ENCODE measurements at places on chromosomes 5 and 9.

- no peaks in the 10 kb centered on the region for H3K36me3 ChIP-seq
- peak overlapping the region; percentile 88 for H3K4me3 ChIP-seq
- no peaks in the 10 kb centered on the region for H3K27me3 ChIP-seq
- no peak for DNase-seq
- no peaks in the 10 kb centered on the region for H3K4me1 ChIP-seq
- H3K27ac ChIP-seq = peak overlapping the region; percentile 84
Measured at GRCh38 chr5:119071561-119071995, 691 bp downstream of the DMXL1 start.

DNA sequence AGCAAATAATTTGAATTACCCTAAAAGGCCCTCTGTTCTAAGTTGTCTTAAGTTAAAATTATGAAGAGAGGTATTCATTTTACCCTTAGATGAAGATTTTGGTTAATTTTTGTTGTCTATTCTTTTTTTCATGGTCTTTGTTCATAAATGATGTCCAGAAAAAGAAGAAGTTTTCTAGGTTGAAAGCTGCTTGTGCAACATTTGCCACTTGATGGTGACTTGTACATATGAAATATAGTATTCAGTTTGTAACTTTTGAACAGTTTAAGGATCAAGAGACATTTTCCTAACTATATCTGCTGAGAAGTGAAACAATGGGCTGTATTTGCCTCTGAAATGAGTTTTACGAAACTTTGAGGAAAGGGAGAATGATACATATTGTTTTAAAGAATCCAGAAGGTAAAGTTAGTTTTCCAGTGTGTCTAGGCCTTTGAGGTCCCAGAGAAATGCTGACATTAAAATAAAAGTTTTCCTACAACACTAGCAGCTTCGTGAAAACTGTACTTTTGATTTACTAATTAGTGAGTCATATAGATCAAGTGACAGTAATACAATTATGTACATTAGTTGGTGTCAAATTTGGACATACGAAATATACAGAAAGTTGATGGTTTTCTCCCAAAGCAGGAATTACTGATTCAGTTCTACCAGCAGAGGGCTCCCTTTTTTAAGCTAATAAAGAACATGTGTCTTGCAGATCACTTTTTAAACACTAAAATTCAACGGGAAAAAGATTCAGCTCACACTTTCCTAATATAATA is 70.5 kb downstream of the PIK3R1 start:
- H3K36me3 ChIP-seq = no peaks in the 10 kb centered on the region
- no peak overlapping the region for H3K27ac ChIP-seq
- DNase-seq = no peak
- H3K4me3 ChIP-seq = no peak overlapping the region
- H3K27me3 ChIP-seq = no peaks in the 10 kb centered on the region
- H3K4me1 ChIP-seq = peaks cover 5% of the 10 kb centered on the region

- no peaks in the 10 kb centered on the region for H3K36me3 ChIP-seq
- H3K4me3 ChIP-seq = no peak overlapping the region
- H3K4me1 ChIP-seq = no peaks in the 10 kb centered on the region
- no peak for DNase-seq
- H3K27me3 ChIP-seq = no peaks in the 10 kb centered on the region
Measured at GRCh38 chr5:88842784-88843183, 40.2 kb downstream of the MEF2C start.

- H3K27ac ChIP-seq = no peak overlapping the region
- peaks cover 11% of the 10 kb centered on the region for H3K4me1 ChIP-seq
- H3K36me3 ChIP-seq = no peaks in the 10 kb centered on the region
- no peak for DNase-seq
- no peaks in the 10 kb centered on the region for H3K27me3 ChIP-seq
Measured at GRCh38 chr9:98502976-98503325, 205.8 kb downstream of the GABBR2 start.

DNA sequence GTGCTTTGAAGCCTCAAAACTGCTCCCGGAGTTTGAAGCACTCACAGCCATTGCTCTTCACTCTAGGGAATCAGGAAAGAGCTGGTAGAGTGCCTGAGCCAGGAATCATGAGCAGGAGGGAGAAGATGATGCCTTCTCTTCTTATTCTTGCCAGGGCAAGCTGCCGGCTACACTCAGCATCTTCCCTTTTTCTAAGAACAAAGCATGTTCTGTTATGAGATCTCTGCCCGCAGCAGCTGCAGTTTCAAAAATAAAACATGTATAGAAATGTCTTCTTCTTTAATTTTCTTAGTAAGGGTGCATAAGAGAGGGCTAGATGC is 57.9 kb upstream of the RICTOR start:
- no peak overlapping the region for H3K4me3 ChIP-seq
- H3K4me1 ChIP-seq = no peaks in the 10 kb centered on the region
- no peak overlapping the region for H3K27ac ChIP-seq
- no peaks in the 10 kb centered on the region for H3K27me3 ChIP-seq

GRCh38 chr5:168273056-168273980 is 18.1 kb upstream of the WWC1 start:
- H3K27ac ChIP-seq = no peak overlapping the region
- H3K4me3 ChIP-seq = no peak overlapping the region
- H3K36me3 ChIP-seq = no peaks in the 10 kb centered on the region
- peaks cover 2% of the 10 kb centered on the region for H3K4me1 ChIP-seq

DNA sequence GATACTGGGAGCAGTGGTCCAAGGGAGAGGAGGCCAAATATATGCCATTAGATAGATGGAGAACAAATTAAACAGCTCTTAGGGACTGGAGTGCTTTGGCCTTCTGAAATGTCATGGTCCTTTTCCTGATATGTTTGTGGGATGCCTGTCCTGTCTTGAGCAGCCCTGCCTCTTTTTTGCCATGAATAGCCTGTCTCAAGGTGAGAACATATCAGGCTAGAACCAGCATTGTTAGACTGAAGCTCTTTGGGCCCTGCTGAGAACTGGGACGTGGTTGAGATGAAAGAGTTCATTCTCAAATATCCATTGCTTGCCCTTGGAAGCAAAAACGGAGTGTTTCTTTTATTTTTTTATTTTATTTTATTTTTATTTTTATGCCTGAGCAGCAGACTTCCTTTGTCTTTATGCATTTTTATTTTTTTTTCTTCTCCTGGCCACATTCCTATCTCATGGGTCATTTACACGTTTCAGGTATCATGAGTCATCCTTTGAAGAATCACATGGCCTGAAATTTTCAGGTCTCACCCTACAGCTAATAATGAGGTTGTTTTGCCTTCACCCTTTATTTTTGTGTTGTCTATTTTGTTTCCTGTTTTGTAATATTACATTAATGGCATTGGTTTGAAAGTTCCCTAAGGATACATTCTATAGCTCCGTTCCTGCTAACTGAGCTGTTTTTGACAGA is 371.4 kb downstream of the PSAT1 start:
- no peak overlapping the region for H3K4me3 ChIP-seq
- no peak overlapping the region for H3K27ac ChIP-seq
- H3K36me3 ChIP-seq = no peaks in the 10 kb centered on the region
- H3K4me1 ChIP-seq = no peaks in the 10 kb centered on the region

GRCh38 chr9:16794871-16795639 is 75.4 kb downstream of the BNC2 start:
- H3K4me3 ChIP-seq = no peak overlapping the region
- no peak overlapping the region for H3K27ac ChIP-seq
